ENCODE measurements at places on chromosomes 3 and 15.

DNA sequence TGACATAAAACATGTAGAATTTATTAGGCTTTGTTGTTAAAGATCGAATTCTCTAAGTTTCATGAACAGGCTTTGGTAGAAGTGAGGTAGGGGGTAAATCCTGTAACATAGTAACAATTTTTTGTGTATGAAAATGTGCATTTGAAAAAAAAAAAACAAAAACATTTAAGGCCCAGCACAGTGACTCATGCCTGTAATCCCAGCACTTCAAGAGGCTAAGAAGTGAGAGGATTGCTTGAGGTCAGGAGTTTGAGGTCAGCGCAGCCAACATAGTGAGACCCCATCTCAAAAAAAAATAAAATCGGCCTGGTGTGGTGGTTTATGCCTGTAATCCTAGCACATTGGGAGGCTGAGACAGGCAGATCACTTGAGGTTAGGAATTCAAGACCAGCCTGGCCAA is 26.8 kb upstream of the PPP4R2 start:
- no peak for DNase-seq

DNA sequence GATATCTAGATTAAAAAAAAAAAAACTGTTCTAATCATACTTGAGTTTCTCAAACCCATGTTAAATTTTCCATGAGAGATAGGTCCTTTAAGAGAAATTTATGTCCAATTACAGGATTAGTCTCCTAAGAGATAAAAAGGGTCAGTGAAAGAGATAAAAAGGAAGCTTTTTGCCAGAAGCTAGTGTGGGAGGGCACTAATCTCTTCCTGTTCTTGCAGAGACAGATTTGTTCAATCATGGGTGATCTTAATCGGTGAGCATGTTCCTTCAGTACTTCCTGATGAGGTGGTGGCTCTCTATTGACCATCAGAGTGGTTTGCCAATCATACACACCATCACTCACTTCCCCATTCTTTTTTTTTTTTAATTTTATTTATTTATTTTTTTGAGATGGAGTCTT is 16.9 kb upstream of the LPP start:
- DNase-seq = no peak

DNA sequence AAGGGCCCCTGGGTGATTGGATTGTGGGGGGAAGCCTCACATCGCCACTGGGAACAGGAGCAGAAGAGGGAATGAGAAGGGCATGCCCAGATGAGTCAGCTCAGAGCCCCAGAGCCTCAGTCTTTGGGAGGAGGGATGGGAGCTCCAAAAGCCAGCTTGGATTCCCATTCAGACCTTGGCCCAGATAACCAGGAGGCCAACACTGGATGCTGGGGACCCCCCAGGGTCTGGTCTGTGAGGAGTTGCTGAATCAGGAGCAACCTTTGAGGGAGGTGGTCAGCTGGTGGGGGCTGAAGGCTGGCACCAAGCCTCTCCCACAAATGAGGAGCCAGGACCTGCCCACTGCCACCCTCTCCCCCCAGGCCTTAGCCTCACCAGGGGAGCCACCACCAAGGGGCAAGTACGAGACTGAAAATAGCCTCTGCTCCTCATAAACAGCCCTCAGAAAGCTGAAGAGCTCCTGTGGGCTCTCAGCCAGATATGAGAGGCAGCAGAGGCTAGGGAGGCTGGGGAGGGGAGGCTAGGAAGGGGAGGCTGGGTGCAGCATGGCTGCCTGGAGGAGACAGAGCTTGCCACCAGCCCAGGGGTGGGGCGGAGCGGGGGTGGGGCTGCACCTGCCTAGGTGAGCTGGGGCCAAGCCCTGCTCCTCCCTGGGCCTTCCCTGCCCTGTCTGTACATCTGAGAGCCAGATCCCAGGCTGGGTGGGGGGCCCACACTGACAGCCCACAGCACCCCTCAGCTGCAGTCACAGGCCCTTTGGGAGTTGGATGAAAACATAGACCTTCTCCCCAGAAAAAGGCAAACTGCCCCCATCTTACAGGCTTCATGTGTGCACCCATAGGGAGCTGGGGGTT is 99.8 kb downstream of the SEC22A start:
- DNase-seq = no peak

DNA sequence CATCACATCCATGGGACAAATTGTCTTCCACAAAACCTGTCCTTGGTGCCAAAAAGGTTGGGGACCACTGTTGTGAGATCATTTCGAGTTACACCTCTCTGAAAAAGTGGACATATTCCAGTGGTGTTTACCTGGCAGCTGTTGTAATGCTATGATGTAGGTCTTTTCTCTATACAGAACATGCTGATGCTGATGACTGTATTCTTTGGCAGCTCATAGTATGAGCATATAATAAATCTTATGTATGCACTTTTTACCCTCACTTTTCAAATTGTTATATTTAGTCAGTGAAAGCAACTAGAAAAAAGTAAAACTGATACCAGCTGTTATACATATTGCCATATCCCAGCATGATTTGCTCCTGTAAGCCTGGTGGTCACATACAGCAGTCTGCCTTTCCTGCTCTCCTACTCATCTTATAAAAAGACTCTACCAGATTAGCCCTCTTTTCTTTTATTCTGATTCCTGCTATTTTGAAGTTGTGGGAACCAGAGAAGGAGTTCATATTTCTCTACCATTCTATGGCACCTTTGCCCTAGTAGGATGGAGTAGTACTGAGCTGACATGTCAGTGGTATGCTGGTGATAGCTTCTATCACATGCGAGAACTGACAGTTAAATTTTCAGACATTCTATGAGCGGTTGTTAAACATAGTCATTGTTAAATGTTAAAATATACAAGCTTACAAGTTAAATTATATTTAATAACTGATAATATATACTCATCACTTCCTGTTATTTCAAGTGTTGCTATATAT is 128.7 kb downstream of the FNDC3B start:
- no peak for DNase-seq

DNA sequence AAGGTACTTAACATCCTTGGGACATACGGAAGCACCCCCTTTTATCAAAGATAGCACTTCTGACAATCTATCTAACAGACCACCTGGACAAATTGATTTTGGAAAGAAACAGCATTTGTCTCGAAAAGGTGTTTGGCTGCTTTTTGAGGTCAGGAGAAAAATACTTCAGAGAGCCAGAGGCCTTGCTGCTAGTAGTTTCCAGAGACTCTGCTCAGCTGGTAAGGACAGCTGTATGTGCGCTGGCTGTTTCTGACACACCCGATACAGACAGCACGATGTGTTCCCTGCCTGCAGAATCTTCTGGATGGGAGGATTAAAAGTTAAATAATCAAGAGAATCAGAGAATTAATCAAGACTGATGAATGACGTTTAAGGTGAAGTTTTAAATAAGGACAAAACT is 15.6 kb upstream of the GYG1 start:
- DNase-seq = no peak

- DNase-seq = no peak
Observed at GRCh38 chr3:195045481-195046210, 225.3 kb downstream of the XXYLT1 start.

DNA sequence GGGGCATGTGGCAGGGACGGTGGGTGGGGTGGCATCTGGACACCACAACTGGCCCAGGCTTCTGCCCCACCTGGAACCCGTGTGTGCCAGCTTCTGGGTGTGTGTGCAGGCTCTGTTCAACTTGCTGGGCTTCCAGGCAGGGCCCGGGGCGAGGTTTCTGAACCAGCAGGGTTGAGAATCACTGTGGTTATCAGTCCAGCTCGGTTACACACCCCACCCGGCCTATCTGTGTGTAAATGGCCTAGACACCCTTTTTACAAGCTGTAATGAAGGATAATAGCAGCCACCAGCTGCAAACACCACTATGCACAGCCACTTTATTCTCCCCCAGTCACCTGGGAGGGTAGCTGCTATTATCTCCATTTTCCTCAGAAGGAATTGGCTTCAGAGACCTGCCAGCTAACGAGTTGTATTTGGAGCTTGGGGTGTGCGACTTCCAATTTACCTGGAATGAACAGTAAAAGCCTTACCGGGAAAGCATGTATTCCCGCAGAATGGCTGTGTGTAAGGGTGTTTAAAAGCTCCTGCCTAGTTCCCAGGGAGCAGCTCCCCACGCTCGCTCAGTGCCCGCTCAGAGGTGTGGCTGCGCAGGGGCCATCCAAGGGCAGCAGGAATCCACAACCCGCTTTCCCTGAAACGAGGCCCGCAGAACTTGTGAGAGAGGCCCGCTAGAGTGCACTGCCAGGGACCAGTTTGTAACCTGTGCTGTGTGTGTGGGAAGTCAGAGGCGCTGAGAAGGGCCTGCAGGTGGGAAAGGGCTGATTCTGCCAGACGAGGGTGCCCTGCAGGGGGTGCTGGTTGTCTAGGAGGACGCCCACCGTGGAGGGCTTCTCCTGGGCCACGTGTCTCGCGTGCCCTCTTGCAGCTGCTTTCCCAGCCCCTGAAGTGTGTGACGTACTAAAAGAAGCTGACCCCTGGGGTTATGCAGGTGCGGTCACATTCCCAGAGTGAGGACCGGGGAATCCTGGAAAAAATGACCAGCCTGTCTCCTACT is 83.5 kb downstream of the C3orf70 start:
- no peak for DNase-seq

- DNase-seq = no peak
Observed at GRCh38 chr15:63379492-63380150, 2.0 kb downstream of the CA12 start.

DNA sequence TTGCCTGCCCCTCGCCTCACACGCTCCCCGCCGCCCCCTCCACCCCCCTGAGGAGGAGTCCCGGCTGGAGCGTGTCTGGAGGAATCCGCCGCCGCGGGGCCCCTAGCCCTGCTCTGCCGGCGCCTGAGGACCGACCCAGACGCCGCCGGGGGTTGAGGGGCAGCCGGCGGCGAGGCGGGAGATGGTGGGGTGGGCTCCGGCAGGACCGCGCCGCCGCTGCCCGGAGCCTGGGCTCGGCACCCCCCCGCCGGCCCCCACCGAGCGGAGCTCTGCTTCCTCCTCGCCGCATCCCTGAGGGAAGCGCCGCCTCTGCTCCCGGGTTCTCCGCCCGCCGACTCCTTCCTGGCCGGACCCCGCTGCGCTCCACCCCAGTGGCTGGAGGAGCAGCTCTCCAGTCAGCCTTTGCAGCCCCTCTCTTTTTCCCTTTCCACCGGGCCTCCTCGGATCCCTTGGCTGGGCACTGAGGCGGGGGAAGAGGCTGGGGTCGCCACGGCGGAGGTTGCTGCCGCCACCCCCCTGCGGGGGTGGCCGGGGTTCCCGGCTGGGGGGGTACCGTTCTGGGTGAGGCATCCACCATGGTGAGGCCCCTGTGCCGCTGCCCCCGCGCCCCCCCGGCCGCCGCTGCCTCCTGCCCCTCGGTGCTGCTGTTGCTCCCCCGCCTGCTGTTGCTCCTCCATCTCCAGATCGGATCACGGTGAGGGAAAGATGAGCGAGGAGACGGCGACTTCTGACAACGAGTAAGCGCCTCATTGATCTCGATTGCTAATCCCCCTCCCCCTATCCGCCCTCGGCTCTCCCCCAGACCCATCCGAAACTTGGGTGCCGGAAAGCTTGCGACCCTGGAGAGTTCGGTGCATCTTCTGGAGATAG is at the start of gene SPRED1:
Gene SPRED1 (plus strand): TSS at position 356 of the 870 bp plus-strand sequence. CDS start 350 bp downstream, at position 706.
- peak; percentile 29 for DNase-seq

GRCh38 chr3:11335056-11335608 is 62.9 kb downstream of the ATG7 start:
- peak; percentile 37 for DNase-seq

- DNase-seq = no peak
Observed at GRCh38 chr3:110969229-110970211, 102.1 kb upstream of the NECTIN3 start.

GRCh38 chr3:101200461-101200860 is 119.9 kb downstream of the IMPG2 start:
- no peak for DNase-seq

DNA sequence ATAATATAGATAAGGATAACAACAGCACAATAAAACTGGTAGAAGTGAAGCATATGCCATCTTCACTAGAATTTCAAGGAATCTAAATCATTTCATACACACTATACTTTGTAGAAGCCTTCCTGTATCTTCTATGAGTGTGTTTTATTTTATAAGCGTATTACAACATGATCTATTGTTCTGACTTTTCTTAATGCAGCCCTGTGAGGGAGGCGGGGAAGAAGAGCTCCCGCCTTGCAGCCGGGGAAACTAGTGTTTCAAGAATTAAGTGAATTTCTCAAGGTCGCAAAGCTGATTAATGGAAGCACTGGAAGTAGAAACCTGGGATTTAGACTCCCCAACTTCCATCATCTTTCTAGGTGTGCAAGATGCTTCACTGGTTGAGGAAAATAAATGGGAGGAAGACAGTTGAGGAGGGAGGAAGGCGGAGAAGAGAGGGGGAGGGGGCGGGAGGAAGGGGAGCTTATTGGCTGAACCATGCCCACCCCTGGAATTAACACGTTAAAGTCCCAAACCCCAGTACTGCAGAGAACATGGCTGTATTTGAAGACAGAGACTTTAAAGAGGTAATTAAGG is 32.9 kb downstream of the VGLL4 start:
- DNase-seq = no peak

DNA sequence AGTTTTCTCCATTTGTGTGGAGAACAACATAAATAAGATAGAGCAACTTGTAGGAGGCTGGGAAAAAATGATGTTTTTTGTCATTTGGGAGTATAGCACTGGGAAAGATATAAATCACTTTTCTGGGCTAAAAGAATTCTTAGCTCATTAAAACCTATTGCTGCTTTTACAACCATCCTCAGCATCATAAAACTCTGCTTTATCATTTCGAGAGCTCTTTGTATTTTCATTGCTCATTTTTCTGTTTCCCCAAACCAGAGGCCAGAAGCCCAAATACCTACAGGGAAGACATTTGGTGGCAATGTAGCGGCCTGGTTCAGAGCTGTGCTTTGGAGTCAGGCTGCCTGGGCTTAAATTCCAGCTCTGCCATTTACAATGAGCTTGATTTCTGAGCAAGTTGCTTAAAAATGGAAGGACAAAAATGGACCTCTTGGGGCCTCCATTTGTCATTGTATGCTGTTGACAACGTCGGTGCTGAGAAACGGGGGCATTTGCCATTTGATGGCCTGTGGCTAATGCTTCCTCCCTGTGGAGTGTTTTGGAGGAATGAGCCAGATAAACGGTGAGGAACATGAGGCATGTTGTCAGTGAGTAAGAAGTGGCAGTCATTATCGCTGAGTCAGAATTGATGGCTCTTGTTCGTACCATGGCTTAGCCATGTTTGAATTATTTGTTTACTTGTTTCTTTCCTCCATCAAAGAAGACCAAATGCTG is 260.0 kb downstream of the EBLN2 start:
- DNase-seq = no peak

- DNase-seq = peak; percentile 30
Observed at GRCh38 chr15:99409097-99409473, 156.7 kb upstream of the MEF2A start.

DNA sequence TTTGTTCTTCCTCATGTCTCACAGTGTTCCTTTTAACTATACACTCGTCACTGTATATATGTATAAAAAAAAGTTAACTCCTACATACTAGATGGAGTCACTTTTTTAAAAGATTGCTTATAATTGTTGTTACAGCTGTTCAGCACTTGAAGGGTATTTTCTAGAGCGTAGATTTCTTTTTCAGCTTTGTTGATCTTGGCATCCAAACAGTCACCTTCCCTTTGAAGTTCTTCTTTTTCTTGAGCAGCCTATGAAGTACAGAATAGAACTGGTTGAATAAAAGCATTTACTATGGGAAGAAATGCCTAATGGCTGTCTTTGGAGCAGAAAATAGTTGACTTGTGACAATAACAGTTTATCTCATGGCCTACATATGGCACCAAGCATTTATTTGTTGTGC is 17.8 kb downstream of the TTC14 start:
- no peak for DNase-seq

GRCh38 chr3:132006605-132007204 is 28.1 kb downstream of the CPNE4 start:
- DNase-seq = peak; percentile 15

All from H54 (cell line).